CD4-positive, alpha-beta T cell treated with Interleukin-15 for 4 hours (primary cell): ENCODE measurements at places on chromosomes 4 and X.
A peak's percentile ranks its signal among the peaks of the same experiment; 100 is the strongest.

- no peak for DNase-seq
Measured at GRCh38 chrX:112662559-112663427, 16.9 kb downstream of the LHFPL1 start.

- no peak for DNase-seq
Measured at GRCh38 chr4:165992283-165992682, 119.2 kb downstream of the TLL1 start.

GRCh38 chr4:123559955-123560871, 163.6 kb downstream of the SPRY1 start:
- DNase-seq, result no peak

GRCh38 chr4:36493251-36493650, 211.8 kb downstream of the DTHD1 start:
- DNase-seq, result no peak

- no peak for DNase-seq
Measured at GRCh38 chr4:82713856-82714255, 84.7 kb downstream of the SCD5 start.

DNA sequence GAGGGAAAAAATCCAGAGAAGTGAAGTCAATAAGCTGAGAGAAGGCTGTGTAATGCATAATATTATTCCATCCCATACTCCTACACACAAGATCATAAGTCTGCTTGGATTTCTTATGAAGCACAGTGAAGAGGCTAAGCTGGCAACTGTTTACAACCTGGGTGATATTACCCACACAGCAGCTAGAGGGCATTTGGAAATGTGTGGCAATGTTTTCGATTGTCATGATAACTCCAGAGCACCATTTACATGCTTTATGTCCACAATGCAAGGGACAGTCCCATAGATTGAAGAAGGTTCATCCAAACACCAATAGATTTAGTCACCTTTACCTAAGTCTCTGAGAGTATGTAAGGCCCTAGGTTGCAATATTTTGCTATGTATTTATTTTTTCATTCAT, 412.2 kb downstream of the PPP3CA start:
- no peak for DNase-seq

GRCh38 chr4:53981567-53981966, 82.8 kb downstream of the CHIC2 start:
- no peak for DNase-seq

DNA sequence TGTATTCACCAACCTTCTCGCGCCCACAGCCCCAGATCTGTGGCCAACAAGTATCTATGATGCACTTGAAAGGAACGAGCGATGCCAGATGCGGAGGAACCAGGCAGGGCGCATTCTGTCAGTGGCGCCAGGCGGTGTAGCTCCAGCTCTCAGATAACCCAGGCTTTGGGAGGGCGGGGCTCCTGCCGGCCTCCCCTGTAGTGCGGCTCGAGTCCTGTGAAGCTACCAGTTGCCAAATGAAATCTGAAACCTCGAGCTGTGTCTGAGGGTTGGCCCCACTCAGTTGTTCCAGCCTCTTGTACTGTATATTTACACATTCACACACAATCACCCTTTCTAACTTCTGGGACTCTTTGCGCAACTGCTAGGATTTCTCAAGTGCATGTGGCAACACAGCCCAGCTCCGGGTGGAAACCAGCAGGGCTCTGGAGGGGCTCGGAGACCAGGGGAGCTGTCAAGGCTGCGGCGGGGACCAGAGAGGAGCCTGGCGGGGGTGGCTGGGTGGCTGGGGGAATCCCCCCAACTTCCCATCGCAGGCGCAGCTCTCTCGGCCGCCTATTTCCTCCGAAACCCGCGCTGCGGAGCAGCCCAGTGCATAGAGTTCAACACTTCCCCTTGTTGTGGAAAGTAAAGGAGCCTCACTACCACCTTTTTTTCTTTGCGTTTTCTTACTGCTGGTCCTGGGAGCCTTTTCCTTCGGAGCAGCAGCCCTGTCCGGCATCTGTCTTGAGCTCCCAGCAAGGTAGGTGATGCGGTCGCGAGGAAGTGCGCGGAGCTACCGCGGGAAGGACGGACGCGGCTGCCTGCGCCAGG, at the start of gene ARHGAP24:
Gene ARHGAP24 (plus strand): TSS at position 333 of the 813 bp plus-strand sequence.
- peak; percentile 1 for DNase-seq

- no peak for DNase-seq
Measured at GRCh38 chr4:58042176-58042575, 932.0 kb upstream of the IGFBP7 start.
